Karpas-422 (cell line): ENCODE measurements at places on chromosomes 13 and 19. TPM values are rescaled to one million over a fixed set of nuclear protein-coding genes. Genes with fewer than 3 reads are reported as not detected.

- H3K4me3 ChIP-seq, result no peak overlapping the region
- H3K27me3 ChIP-seq, result no peaks in the 10 kb centered on the region
- no peak for DNase-seq
- H3K36me3 ChIP-seq, result no peaks in the 10 kb centered on the region
These were observed 69.1 kb downstream of the ARHGEF18 start for GRCh38 chr19:7417671-7418324.

DNA sequence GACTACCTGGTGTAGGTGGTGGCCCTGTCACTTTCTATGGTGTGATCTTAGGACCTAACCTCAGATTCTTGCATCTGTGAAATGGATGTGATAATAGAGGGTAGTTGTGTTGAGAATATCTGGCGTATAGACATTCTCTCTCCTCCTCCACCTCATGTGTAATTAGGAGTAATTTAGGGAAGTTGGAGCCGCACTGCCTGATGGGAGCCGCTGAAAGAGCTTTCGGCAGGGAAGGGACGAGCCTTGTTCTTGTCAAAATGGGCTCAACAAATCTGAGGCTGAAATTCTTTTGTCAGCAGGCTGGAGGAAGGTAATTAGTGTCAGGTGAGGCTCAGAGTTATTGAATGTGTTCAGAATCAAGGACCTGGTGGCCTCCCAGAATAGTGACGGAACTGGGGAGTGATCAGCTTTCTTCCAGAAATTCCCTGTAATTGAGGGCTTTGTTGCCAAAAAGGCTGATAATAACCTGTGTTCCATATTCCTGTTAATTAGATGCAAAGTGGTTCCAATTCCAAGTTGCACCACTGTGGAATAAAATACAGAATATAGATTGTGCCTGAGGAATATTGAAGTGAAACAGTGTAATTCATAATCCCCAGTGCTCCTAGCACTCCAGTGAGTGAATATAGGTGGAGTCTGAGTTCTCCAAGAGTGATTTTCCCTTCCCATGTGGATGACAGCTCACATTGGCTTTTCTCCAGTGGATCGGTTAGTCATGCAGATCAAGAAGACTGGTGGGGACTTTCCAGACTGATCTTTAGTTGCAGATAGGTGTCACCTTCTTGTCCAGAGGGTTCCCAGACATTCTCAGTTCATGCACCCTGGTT, 47.5 kb downstream of the SPATA13 start:
- H3K27me3 ChIP-seq, result no peaks in the 10 kb centered on the region
- H3K36me3 ChIP-seq, result no peaks in the 10 kb centered on the region
- no peak for DNase-seq
- H3K4me1 ChIP-seq, result peaks cover 5% of the 10 kb centered on the region; the same call in 1 of the 2 replicates
- H3K4me3 ChIP-seq, result no peak overlapping the region
- H3K27ac ChIP-seq, result no peak overlapping the region

DNA sequence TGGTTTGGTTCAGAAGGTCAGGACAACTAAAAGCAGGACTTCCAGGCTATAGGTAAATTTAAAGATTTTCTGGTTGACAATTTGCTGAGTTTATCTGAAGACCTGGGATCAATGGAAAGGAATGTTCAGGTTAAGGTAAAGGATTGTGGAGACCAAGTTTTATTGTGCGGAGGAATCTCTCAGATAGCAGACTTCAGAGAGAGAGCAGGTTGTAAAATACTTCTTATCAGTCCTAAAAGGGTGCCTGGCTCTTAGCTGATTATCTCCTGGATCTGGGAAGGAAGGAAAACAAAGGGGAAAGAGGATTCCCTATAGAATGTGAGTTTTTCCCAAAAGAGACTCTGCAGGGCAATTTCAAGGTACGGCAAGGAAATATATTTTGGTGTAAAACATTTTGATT, 851.5 kb downstream of the DACH1 start:
- H3K27me3 ChIP-seq, result no peaks in the 10 kb centered on the region
- no peak overlapping the region for H3K4me3 ChIP-seq
- H3K36me3 ChIP-seq, result no peaks in the 10 kb centered on the region
- H3K4me1 ChIP-seq, result no peaks in the 10 kb centered on the region
- no peak for DNase-seq

DNA sequence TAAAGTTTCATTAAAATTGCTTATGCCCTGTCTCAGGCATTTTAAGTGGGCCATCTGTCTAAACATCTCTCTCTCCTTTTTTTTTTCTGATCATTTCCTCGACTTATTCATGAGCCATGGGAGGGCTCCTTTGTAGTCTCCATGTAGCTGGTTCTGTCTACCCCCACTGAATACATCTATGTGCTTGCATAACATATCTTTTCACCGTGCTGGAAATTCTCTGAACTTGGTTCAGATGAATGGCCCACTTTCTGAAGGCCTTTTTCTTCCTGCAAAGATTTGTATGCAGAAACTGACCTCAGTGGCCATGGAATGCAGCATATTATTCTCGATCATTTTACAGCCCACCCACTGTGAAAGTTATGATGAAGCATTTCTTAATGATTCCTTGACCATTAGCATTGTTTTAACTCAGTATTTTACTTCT, 225.3 kb downstream of the GGACT start:
- H3K27ac ChIP-seq, result no peak overlapping the region
- H3K4me1 ChIP-seq, result no peaks in the 10 kb centered on the region
- no peak overlapping the region for H3K4me3 ChIP-seq
- no peaks in the 10 kb centered on the region for H3K27me3 ChIP-seq

- no peak overlapping the region for H3K4me3 ChIP-seq
- H3K4me1 ChIP-seq, result no peaks in the 10 kb centered on the region
- no peak overlapping the region for H3K27ac ChIP-seq
- DNase-seq, result no peak
- no peaks in the 10 kb centered on the region for H3K36me3 ChIP-seq
These were observed 53.0 kb downstream of the EDNRB start for GRCh38 chr13:77865622-77866021.

GRCh38 chr19:45716359-45717130, 14.2 kb downstream of the FBXO46 start:
- no peaks in the 10 kb centered on the region for H3K27me3 ChIP-seq
- peak overlapping the region; percentile 95 for H3K4me3 ChIP-seq
- peak overlapping the region; percentile 85 for H3K27ac ChIP-seq

- H3K27ac ChIP-seq, result peak overlapping the region; percentile 99
- no peaks in the 10 kb centered on the region for H3K36me3 ChIP-seq
- DNase-seq, result no peak
These were observed 19.4 kb upstream of the DHRS12 start for GRCh38 chr13:51823359-51823758.

GRCh38 chr13:51397262-51397941, 55.4 kb downstream of the INTS6 start:
- peaks cover 28% of the 10 kb centered on the region for H3K36me3 ChIP-seq
- H3K4me1 ChIP-seq, result peaks cover 6% of the 10 kb centered on the region
- no peaks in the 10 kb centered on the region for H3K27me3 ChIP-seq
- peak overlapping the region; percentile 53; the same call in 1 of the 2 replicates for H3K27ac ChIP-seq
- no peak overlapping the region for H3K4me3 ChIP-seq

GRCh38 chr19:15265214-15265849, 33.1 kb upstream of the EPHX3 start:
- H3K27ac ChIP-seq, result no peak overlapping the region
- H3K27me3 ChIP-seq, result no peaks in the 10 kb centered on the region
- DNase-seq, result no peak
- no peaks in the 10 kb centered on the region for H3K4me1 ChIP-seq
- peaks cover 45% of the 10 kb centered on the region for H3K36me3 ChIP-seq
- H3K4me3 ChIP-seq, result no peak overlapping the region

DNA sequence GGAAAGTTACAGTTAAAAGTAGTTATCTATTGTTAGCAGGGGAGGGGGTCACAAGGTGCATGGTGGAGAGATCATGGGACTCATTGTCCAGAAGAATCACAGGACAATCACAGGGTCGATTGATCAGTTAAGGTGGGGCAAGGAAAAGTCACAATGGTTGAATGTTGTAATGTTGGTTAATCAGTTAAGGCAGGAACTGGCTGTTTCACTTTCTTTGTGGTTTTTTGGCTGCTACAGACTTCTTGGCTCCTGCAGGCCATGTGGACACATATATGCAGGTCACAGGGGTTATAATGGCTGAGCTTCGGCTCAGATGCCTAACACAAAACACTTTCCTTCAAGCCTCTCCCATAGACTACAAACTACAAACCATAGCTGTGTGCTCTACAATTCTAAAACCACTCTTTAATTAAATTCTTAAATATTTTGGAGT, 6.9 kb upstream of the ZNF431 start:
- H3K4me3 ChIP-seq, result no peak overlapping the region
- H3K4me1 ChIP-seq, result no peaks in the 10 kb centered on the region
- no peak for DNase-seq
- H3K27ac ChIP-seq, result no peak overlapping the region
- H3K27me3 ChIP-seq, result no peaks in the 10 kb centered on the region

DNA sequence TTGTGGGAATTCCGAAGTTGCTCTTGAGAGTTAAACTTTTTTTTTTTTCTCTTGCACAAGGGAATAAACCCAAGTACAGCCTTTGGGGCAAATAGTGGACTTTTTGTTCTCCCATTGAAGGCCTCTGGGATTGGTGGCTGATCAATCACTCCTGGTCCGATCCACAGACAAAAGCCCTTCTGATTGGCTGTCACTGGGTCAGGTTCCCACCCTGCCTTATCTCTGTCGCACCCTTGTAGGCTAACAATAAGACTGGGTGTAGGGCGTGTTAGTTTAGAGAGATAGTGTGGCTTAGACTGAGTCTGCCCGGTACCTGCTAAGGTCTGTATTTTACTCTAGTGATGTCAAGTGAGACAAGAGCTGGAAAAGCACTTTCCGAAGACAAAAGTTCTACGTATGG, 380.8 kb downstream of the NDFIP2 start:
- no peak overlapping the region for H3K4me3 ChIP-seq
- no peaks in the 10 kb centered on the region for H3K27me3 ChIP-seq
- no peaks in the 10 kb centered on the region for H3K4me1 ChIP-seq
- no peak for DNase-seq
- no peaks in the 10 kb centered on the region for H3K36me3 ChIP-seq
- H3K27ac ChIP-seq, result no peak overlapping the region

DNA sequence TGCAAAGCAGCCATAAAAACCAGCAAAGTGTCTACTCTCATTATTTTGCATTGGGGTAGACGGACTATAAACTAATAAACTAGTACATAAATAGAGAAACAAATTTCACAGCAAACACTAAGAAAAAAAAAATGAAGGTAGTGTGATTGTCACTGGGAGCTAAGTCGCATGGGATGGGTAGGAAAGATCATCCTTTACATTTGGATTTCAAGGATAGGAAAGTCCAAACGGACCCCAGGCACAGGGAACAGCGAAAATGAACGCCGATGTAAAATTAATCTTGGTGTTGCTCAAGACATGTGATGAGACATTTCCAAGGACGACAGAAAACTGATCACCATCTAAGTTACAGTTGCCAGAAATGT, 690 bp upstream of the SGTA start:
- H3K36me3 ChIP-seq, result peaks cover 17% of the 10 kb centered on the region; the same call in 1 of the 2 replicates
- H3K27me3 ChIP-seq, result no peaks in the 10 kb centered on the region
- H3K27ac ChIP-seq, result peak overlapping the region; percentile 42
- DNase-seq, result no peak
- peak overlapping the region; percentile 87; the same call in 1 of the 2 replicates for H3K4me3 ChIP-seq
- H3K4me1 ChIP-seq, result peaks cover 70% of the 10 kb centered on the region

GRCh38 chr13:20191311-20192157, 1.2 kb downstream of the GJB2 start:
- no peaks in the 10 kb centered on the region for H3K27me3 ChIP-seq
- no peaks in the 10 kb centered on the region for H3K36me3 ChIP-seq
- no peak for DNase-seq
- no peak overlapping the region for H3K4me3 ChIP-seq
- H3K27ac ChIP-seq, result no peak overlapping the region
- H3K4me1 ChIP-seq, result peaks cover 35% of the 10 kb centered on the region

- DNase-seq, result no peak
- H3K36me3 ChIP-seq, result peaks cover 10% of the 10 kb centered on the region
- H3K27ac ChIP-seq, result no peak overlapping the region
- H3K4me1 ChIP-seq, result no peaks in the 10 kb centered on the region
These were observed 23.4 kb upstream of the ZNF561 start for GRCh38 chr19:9644472-9644871.

- H3K27ac ChIP-seq, result peak overlapping the region; percentile 92
- H3K4me1 ChIP-seq, result peaks cover 31% of the 10 kb centered on the region
- H3K4me3 ChIP-seq, result peak overlapping the region; percentile 78
These were observed 4.2 kb downstream of the LIPE start for GRCh38 chr19:42422901-42423461.

DNA sequence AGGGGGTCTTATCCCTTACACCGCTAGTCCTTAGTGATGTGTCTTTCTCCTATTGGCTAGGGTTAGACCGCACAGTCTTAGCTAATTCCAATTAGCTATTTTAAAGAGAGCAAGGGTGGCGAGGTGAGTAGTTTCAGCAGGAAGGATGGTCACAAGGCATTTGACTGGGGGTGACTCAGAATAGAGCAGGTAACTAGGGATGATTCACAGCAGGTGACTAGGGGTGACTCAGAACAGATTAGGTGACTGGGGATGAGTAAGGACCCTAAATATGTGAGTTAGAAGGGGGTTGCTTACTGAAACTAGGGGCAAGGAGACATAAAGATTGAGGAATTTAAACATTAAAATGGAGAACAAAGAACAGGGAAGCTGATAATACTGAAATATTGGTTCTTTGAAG, 64.3 kb downstream of the ZNF66 start:
- DNase-seq, result no peak
- H3K27me3 ChIP-seq, result no peaks in the 10 kb centered on the region
- H3K4me1 ChIP-seq, result no peaks in the 10 kb centered on the region
- no peak overlapping the region for H3K27ac ChIP-seq
- no peak overlapping the region for H3K4me3 ChIP-seq

- no peaks in the 10 kb centered on the region for H3K27me3 ChIP-seq
- H3K36me3 ChIP-seq, result no peaks in the 10 kb centered on the region
- no peak overlapping the region for H3K27ac ChIP-seq
- no peak overlapping the region for H3K4me3 ChIP-seq
These were observed 126.3 kb upstream of the SLC7A1 start for GRCh38 chr13:29721766-29722165.

GRCh38 chr19:23254141-23254910, 4.1 kb upstream of the ZNF724 start:
- no peaks in the 10 kb centered on the region for H3K27me3 ChIP-seq
- no peaks in the 10 kb centered on the region for H3K36me3 ChIP-seq
- H3K4me1 ChIP-seq, result peaks cover 3% of the 10 kb centered on the region
- no peak overlapping the region for H3K4me3 ChIP-seq
- H3K27ac ChIP-seq, result no peak overlapping the region

The LRFN3 gene
- 3.7 and 3.8 TPM in 2 replicates for total RNA-seq

The KLK1 gene
- not detected in 2 replicates for total RNA-seq

The SELENOV gene
- not detected in 2 replicates for total RNA-seq

The SIGLEC12 gene
- not detected in 2 replicates for total RNA-seq

The PRRG2 gene
- total RNA-seq, result 1.3 and 3.8 TPM in 2 replicates

The ZNF790 gene
- total RNA-seq, result 10.5 and 16.1 TPM in 2 replicates

The CD33 gene
- total RNA-seq, result 18.1 and 19.3 TPM in 2 replicates

The GPR12 gene
- total RNA-seq, result not detected in 2 replicates
